ENCODE measurements at places on chromosomes 5 and 9.

DNA sequence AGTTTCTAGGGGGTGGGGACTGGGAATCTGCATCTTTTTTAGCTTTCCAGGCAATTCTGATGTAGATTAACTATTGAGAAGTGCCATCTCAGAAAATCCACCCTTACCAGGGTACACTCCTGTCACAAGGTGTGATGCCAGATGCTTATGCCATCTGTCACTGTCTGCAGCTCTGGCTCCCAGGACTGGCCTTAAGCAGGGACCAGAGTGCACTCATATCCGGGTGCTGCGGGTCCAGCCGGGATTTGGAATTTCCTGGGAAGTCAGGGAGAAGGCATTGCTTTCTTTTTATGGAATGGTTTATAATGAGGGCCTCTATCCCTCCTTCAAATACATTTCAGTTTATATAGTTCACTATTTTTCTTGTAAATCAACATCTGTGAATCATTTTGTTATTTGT lies 92.6 kb downstream of the TMEM174 start:
- DNase-seq: no peak

DNA sequence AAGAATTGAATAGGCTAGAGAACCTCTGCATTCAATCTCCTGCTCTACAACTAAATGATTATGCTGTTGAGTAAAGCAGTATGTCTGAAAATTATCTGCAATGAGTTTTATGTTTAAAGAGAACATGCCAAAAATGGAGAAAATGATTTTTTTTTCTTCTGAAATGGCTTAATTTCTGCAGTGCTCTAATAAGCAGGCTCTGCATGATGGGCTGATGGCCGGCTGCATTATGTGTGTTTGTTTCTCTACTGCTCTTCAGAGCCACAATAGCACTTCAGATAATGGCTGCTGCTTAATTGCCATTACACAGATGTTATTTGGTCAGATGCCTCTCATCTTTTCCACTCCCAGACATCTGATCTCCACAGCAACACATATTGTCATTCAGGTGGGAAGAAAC lies 286.4 kb upstream of the DMAC1 start:
- no peak for DNase-seq

- no peak for DNase-seq
Measured at GRCh38 chr5:31918739-31919138, 255.4 kb downstream of the GOLPH3 start.

DNA sequence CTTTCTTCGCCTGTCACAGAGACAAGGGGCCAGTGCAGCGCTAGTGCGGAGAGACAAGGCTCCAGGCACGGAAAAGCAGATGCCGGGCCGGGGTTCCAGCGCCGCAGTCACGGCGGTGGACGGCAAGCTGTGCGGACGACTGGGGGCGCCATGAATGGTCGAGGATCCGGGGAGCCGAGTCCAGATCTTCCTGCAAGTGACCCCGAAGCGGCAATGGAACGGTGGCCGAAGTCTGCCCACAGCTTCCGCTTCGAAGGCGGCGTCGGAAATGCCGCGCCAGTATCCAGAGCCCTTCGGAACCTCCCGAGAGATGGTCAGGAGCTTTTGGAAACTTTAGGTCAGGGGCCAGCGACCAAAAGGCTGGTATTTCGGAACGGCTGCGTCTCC lies 601 bp upstream of the FAF2 start:
- peak; percentile 46 for DNase-seq

- DNase-seq: no peak
Measured at GRCh38 chr9:87579781-87580541, 82.3 kb downstream of the DAPK1 start.

- DNase-seq: no peak
Measured at GRCh38 chr5:128002425-128002824, 81.1 kb upstream of the SLC12A2 start.

All from cortex of kidney (tissue), 1 donor.